ENCODE measurements at places on chromosomes 4 and X.

DNA sequence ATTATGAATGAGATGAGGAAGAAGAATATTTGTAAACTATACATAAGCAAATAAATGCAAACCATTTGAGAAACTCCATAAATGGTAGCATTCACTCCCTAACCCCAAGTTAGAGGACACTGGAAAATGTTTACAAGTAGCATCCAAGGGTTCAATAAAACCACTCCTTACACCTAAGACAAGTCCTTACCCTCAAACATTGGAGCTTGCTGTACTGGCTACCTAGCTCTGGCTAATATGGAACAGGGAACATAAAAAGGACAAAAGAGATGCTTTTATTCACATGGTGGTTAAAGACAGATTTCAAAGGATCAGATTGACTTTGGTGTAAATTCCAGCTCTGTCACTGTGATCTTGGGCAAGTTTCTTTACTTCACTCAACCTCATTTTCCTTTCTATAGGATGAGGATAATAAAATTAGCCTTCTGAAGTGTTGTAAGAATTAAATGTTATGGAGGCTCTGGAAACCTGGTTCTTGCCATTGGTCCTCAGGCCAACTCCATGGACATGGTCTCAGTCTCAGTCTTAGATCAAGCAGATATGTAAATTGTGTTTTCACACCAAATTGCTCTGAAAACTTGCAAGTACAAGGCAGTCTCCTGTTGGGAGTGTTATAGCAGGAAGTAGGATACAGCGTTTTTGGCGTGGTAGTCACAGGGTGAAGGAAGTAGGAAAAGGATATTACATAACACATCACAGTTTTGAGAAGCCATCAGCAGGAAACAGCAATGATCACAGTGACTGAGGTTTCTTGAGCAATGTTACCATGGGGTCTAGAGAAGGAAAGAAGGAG, 3.3 kb downstream of the CXCL1 start:
- no peak for DNase-seq

- DNase-seq: no peak
These were observed 44.7 kb upstream of the BCOR start for GRCh38 chrX:40142417-40142816.

GRCh38 chrX:48937054-48937907, 18.5 kb upstream of the PIM2 start:
- no peak for DNase-seq

GRCh38 chrX:487836-488235, 101.1 kb upstream of the PPP2R3B start:
- DNase-seq: no peak

GRCh38 chr4:52933738-52934137, 71.6 kb downstream of the RASL11B start:
- no peak for DNase-seq

DNA sequence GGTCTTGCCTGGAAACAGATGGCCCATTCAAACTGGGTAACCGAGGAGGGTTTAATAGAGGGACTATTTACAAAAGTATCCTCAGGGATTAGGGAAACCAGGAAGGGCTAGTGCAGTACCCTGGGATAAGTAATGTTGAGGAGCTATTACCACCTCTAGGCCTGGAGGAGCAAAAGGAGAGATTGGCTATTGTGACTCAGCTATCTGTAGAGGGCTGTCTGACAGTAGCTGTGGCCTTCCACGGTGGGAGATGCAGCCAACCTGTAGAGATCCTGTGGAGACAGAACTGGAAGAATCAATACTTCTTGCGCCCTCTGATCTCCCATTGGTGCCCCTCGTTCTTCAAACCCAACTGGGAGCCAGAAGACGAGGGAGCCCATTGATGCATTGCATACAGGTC, 34.1 kb upstream of the RPS6KA3 start:
- no peak for DNase-seq

DNA sequence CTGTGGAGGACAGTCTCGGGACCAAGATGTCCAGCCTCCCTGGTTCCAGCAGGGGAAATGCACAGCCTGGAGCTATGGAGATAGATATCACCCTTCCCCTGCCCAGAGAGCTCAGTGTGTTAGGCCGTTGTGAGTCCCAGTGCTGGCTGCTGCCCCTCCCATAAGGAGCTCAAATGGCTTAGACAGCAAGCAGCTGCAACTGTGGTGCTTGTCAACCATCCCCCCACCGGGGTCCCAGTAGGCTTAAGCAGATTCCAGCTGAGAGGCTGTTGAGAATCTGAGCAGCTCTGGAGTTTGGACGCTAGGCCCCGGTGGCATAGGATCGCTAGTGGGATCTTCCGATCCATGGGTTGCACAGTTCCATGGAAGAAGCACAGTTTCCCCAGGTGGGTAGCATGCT, 181.8 kb upstream of the POF1B start:
- DNase-seq: no peak

DNA sequence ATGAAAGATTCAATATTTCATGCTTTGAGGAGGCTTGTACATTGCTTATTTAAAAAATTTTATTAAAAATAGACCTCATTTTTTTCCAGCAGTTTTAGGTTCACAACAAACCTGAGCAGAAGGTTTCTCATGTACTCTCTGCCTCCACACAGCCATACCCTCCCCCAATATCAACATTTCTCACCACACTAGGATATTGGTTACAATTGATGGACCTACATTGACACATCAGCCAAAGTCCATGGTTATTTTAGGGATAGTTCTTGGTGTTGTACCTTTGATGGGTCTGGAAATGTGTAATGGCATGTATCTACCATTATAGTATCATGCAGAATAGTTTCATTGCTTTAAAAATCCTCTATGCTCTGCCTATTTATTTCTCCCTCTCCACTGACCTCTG, 611.0 kb downstream of the KCTD8 start:
- no peak for DNase-seq

- no peak for DNase-seq
These were observed 260.6 kb downstream of the GASK1B start for GRCh38 chr4:157912212-157912611.

GRCh38 chr4:39043861-39044363, 11.7 kb upstream of the TMEM156 start:
- DNase-seq: no peak

DNA sequence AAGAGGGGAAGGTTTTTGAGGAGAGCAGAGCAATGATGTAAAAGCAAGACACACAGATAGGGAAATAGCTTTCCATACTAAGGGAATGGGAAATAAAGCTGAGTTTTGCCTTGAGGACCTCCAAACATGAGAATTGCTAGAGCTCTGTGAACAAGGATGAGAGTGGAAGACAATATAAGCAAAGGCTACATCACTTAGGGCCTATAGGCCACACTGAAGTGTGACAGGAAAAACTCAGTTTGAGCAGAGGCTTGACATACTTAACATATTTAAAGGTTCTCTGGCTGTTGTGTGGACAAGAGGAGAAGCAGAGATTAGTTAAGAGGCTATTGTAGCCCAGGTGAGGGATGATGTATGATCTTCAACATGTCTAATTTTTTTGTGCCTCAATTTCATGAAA, 5.3 kb upstream of the SRP72 start:
- no peak for DNase-seq

- no peak for DNase-seq
These were observed 163.8 kb downstream of the BANK1 start for GRCh38 chr4:101954351-101954750.

GRCh38 chr4:38466401-38466800, 197.6 kb upstream of the KLF3 start:
- DNase-seq: no peak
